ENCODE measurements at places on chromosomes 13 and 19. TPM values are rescaled to one million over a fixed set of nuclear protein-coding genes. Genes with fewer than 3 reads are reported as not detected.

The ZNF582 gene
- 5.5 TPM for total RNA-seq

GRCh38 chr13:19154843-19155242 is 26.8 kb downstream of the TUBA3C start:
- DNase-seq = no peak

The ZNF738 gene
- total RNA-seq = 1.4 TPM

- no peak for DNase-seq
Observed at GRCh38 chr13:114140131-114140905, 7.9 kb upstream of the RASA3 start.

DNA sequence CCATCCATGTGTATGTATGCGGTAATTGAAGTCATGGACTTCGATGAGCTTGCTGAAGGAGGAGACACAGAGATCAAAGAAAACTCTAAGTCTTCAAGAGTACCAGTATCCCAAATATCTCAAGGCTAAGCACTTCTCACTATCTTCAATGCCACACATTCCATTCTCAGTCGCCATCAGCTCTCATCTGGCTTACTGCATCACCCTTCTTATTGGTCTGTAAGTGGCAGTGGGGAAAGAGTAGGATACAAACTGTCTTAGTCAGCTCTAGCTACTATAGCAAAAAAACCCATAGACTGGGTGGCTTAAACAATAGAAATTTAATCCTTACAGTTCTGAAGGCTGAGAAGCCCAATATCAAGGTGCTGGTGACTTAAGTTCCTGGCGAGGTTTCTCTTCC is 218.7 kb downstream of the POSTN start:
- DNase-seq = no peak

GRCh38 chr19:53374743-53375142 is 9.2 kb downstream of the ZNF525 start:
- DNase-seq = no peak

The GADD45B gene
- 42.3 TPM for total RNA-seq

GRCh38 chr19:18500799-18501198 is 21.1 kb downstream of the ELL start:
- DNase-seq = peak; percentile 86

- no peak for DNase-seq
Observed at GRCh38 chr13:36736119-36736726, 62.4 kb downstream of the SERTM1 start.

GRCh38 chr13:50617134-50617721 is 226.3 kb downstream of the DLEU7 start:
- no peak for DNase-seq

GRCh38 chr19:45558399-45558878 is 26.2 kb downstream of the OPA3 start:
- no peak for DNase-seq

The TEX101 gene
- not detected for total RNA-seq

The SIGLEC10 gene
- total RNA-seq = 0.40 TPM

- DNase-seq = no peak
Observed at GRCh38 chr13:34868733-34869132, 73.3 kb upstream of the NBEA start.

The ADM5 gene
- 0.87 TPM for total RNA-seq

- no peak for DNase-seq
Observed at GRCh38 chr13:111411151-111411858, 90.9 kb downstream of the TEX29 start.

- DNase-seq = no peak
Observed at GRCh38 chr19:2421581-2422306, 5.6 kb downstream of the TIMM13 start.

The ZNF492 gene
- 0.12 TPM for total RNA-seq

- DNase-seq = no peak
Observed at GRCh38 chr13:21557995-21558394, 46.0 kb downstream of the MICU2 start.

- DNase-seq = peak; percentile 57
Observed at GRCh38 chr13:75908141-75908540, 272.0 kb downstream of the LMO7 start.

The PRDX2 gene
- total RNA-seq = 750 TPM

GRCh38 chr19:18122860-18123795 is 25.6 kb downstream of the MAST3 start:
- peak; percentile 56 for DNase-seq

DNA sequence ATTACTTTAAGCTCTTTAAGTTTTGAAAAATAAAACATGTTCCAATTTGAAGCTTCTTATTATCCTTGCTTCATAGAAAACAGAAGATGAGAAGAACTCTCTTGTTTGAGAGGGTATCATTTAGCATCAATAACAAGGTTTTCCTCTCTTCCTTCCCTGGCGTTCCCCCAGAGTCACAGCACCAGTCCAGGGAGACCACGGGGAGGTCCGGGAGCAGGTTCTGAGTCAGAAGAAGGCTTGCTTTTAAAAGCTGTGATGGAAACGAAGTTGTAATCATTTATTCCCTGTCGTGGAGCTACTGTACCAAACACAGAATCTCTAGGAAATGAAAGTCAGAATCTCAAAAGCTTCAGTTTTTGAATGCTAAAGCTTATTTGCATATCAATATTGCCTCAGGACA is 174.0 kb upstream of the LSM14A start:
- DNase-seq = no peak

DNA sequence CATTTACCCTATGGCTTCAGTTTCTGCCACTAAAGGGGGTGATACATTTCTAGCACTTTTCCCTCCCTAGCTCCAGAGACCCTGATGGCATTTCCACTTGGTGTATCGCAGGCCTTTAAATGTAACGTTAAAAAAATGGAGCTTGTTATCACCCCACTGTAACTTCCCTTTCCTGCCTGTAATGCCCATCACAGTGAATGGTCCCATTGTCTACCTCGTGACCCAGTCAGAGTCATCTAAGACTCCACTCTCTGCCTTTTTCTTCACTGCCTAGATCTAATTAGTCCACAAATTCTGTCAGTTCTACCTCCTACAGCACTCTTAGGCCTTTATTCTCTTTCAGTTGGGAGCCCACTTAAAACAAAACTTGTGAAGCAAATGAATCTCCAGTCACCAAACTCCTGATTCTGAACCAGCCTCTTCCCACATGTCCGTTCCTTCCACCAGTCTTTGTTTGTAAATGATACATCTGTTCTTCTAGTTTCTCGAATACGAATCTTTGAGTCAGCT is 64.8 kb downstream of the NHLRC3 start:
- no peak for DNase-seq

Measured in left ventricle myocardium superior (tissue), 1 donor.